ENCODE measurements at places on chromosomes 2 and 18.

GRCh38 chr18:49127471-49128190 lies 176.9 kb upstream of the SMAD7 start:
- DNase-seq = peak; percentile 59

DNA sequence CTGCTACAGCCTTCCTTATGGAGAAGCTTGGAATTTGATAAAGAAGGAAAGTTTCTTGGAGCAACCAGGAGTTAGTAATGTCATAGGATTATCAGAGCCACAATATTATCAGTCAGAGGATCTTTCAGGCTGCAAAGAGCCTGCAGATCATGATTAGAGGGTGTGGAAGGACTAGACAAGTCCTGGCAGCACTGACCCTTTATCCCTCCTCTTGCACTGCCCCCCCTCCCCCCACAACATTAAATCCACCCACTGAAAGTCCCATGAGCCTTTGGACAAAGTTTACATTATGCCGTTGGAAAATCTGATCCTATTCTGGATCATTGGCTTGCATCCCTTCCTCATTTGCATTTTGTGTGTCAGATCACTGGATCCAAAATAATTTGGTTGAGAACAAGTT lies 18.7 kb upstream of the IMPA2 start:
- DNase-seq = no peak

GRCh38 chr2:130826821-130827501 lies 9.8 kb upstream of the ARHGEF4 start:
- no peak for DNase-seq

DNA sequence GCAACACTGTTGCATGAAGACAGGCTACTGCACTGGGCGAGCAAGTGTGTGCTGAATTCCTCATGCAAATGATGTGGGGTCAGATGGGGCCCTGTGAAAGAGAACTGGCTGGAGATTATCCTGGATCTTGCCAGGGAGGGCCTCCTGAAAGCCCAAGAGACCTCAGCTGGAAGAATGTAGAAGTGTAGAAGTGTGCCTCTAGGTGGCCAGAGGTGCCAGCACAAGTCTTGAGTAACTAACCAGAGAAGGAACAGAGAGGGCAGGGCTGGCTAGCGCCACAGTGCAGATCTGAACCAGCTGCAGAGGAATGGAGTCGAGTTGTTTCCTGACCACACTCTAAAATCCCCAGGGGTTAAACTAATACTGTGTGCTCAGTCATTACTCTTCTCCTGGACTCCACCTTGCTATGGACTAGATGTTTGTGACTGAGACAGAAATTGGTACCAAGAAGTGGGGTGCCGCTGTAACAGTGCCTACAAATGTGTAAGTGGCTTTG lies 399.3 kb downstream of the LRATD1 start:
- no peak for DNase-seq

- no peak for DNase-seq
Measured at GRCh38 chr2:240437551-240437860, 2.0 kb downstream of the GPC1 start.

- DNase-seq = no peak
Measured at GRCh38 chr2:150621526-150622213, 134.2 kb upstream of the RND3 start.

GRCh38 chr18:63997041-63997440 lies 27.2 kb downstream of the SERPINB8 start:
- no peak for DNase-seq

- DNase-seq = no peak
Measured at GRCh38 chr18:59446012-59446411, 86.9 kb upstream of the LMAN1 start.

GRCh38 chr2:203379156-203379555 lies 51.0 kb downstream of the ABI2 start:
- DNase-seq = no peak

- DNase-seq = no peak
Measured at GRCh38 chr2:9664365-9664764, 33.6 kb upstream of the YWHAQ start.

DNA sequence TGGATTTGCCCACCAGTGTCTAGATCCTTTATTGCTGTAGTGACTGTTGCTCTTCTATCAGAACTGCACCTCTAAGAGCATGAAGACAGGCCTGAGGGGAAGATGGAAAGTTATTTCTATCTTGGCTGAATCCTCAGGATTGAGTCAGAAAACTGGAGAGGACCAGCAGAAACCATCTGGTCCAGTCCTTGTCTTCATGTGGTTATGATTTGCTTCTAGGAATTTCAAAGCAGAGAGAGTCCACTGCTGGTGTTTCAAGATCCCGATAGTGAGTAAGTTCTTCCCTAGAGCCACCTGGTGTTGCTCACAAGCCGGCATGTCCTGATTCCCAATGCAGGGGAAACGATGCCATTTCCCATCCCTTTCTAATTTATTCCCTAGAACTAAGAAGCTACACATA lies 84.2 kb downstream of the NCKAP5 start:
- DNase-seq = no peak

DNA sequence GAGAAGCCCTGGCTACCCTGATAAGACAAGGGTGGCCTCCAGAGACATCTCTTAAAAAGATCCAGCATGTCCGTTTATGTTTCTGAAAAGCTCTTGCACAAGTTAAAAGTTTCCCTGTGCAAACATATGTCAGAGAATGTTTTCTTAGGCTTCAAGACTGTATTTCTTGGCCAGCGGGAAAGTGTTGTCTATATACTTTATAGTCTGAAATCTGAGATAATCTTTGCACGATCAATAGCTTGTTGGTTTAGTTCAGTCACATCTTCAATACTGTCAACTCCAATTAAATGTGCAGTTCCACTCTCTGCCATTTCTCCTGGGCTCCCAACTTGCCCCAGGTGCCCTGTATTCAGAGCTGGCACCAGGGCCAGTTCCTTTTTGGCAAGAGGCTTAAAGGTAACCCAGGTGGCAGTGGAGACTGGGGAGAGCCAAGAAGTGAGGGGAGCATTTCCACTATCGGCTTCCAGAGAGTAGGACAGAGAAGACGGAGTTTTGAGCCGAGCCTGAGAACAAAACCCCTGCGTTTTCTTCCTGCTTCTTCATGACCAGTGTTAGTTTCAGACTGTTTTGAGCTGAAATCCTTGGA lies 64.4 kb downstream of the ACOXL start:
- no peak for DNase-seq

- no peak for DNase-seq
Measured at GRCh38 chr2:9883897-9884296, 40.6 kb downstream of the TAF1B start.

GRCh38 chr2:152406119-152406835 lies 71.3 kb downstream of the FMNL2 start:
- no peak for DNase-seq

- DNase-seq = no peak
Measured at GRCh38 chr2:47456851-47457250, 53.9 kb downstream of the MSH2 start.

DNA sequence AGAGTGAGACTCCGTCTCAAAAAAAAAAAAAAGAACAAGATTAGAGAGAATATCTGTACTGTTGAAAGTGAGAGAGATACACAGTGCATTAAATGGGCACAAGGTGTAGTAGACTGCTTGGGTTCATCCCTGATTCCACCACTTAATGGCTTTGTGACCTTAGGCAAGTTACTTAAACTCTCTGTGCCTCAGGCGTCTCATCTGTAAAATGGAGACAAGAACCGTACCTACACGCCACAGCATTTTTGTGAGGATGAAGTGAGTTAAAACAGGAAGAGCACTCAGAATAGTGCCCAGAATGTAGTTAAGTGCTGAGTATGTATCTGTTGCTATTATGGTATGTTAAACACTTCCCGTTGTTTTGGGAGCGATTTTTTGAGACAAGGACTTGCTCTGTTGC lies 64.3 kb downstream of the MTHFD2 start:
- no peak for DNase-seq

GRCh38 chr18:73660931-73661856 lies 486.4 kb downstream of the FBXO15 start:
- DNase-seq = no peak

DNA sequence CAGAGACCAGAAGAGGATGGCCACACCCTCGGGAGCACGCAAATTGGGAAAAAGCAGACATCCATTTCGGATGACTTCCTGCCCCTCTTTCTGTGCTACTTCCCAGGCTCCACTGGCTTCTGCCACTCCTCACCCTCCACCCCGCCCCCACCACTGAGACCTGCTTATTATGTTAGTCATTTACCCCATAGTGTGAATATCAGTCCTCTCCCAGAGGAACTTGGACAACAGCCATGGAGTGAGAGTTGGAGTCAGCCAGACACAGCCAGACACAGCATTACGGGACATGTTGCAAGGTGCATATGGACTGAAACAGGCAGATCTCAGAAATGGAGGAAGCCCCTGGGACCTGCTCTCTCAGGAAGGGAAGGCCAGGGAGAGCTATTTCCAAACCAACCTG lies 51.8 kb downstream of the CTIF start:
- DNase-seq = no peak

GRCh38 chr18:59311631-59312030 lies 6.8 kb downstream of the CPLX4 start:
- DNase-seq = no peak

GRCh38 chr2:1088192-1088860 lies 137.7 kb downstream of the SNTG2 start:
- no peak for DNase-seq

DNA sequence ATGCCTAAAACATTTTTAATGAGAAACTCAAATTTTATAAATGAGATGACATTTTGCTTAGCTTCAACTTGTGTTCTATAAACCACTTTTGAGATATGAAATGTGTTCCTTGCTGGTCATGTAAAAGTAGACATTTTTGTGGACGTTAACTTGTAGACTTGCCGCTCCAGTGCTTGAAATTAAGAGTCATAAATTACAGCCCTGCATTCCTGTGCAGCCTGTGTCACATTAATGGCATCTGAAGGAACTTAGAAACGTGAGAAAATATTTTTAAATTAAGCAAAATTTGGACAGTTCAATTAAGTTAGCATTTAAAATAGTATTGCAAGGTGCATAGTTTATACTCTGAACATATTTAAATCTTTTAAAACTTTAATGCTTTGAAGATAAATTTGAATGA lies 98.3 kb upstream of the LDLRAD4 start:
- no peak for DNase-seq

GRCh38 chr18:6327895-6328620 lies 86.7 kb downstream of the L3MBTL4 start:
- no peak for DNase-seq

- peak; percentile 67 for DNase-seq
Measured at GRCh38 chr2:118089139-118089800, 999 bp downstream of the INSIG2 start.

- no peak for DNase-seq
Measured at GRCh38 chr2:43267381-43267780, 41.0 kb upstream of the ZFP36L2 start.

DNA sequence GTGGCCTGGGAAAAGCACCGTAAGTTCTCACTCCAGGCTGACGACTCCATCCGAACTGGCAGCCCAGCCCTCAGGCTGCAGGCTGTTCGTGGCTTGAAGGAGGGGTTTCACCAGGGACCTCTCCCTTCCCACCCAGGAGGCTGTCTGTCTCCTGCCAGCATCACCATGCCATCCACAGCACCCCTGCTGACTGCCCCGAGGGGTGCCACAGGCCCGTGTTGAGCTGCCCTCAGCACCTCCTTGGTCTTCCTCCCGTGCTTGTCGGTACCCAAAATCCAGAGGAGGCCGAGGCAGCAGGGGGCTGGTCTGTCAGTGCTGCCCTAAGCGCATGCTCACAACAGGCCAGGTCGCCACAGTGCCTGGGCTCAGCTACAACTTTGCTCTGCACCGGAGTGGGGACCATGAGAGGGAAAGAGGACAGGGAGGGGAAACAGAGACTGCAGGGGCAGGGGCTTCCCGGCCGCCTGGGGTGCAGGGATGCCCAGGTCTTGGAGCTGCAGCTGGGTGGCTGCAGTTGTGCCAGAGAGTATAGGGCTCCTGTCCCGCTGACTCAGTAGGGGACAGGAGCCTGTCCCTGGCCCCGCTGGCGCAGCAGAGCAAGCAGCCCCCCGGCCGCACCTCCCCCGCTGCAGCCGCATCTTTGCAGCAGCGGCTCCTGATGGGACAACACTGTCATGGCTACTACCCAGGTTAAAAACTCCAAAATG lies 963.7 kb upstream of the CRIM1 start:
- no peak for DNase-seq

GRCh38 chr18:75204269-75204731 lies 4.6 kb downstream of the PTGR3 start:
- DNase-seq = peak; percentile 89

DNA sequence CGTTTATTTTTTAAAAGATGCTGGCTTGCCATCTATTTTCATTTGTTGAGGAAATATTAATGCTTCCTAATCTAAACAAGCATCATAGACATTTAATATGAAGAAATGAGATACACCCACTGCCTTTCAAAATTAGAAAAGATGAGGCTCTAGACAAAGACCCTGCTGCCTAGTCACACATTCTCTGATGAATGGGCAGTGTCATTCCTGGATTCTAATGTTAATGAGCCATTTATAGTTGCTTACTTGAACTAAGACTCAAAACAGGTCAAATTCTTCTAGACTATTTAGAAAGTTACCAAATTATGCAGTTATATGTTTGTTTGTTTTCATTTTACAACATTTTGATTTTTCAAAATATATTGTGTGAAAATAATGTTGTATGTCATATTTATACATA lies 237.6 kb downstream of the CDH7 start:
- no peak for DNase-seq

DNA sequence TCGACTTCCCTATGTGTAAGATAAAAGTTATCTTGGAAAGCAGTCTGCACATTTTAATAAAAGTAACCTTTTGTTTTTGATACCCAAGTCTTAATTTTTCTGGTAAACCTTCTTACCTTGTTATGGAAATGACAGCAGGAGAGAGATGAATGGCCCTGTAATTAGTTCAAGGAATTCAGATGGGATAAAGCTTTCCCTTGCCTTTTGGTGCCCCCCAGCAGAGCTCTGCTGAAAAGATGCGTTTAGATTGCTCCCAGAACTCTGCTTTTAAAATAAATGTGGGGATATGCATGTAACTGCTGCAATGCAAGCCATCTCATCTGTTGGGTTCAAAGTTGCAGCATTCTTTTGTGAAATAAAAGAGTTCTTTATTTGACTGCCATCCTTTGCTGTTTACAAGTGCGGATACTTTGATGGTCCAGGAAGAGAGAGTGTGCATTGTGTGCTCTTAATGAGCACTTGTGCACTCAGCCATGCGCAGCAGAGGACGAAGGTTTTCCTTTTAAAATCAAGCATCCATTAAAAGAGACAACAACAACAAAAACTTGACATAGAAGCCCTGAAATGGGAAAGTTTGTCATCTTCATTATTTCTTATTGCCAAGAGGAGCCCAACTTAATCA lies 176.7 kb upstream of the ST6GAL2 start:
- no peak for DNase-seq

DNA sequence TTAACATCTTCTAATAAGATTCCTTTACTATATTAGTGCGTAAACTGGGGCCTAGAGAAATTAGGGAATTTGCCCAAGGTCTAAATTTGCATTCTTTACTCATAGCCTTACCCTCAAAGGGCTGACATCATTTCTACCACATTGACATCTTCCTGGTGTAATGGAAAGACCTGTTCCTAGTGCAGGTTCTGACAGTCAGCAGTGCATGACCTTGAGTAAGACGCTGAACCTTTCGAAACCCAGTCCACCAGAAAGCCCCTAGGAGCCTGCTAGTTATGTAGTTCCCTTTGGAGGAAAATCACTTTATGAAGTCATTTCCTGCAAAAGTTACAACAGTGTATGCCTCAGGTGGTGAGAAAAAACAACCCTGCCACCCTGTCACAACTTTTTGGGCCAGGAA lies 388.3 kb downstream of the TNS1 start:
- DNase-seq = no peak

Measured in right kidney (tissue), 9 donors.